Natural killer cell (primary cell): ENCODE measurements at places on chromosomes 6 and 20.

DNA sequence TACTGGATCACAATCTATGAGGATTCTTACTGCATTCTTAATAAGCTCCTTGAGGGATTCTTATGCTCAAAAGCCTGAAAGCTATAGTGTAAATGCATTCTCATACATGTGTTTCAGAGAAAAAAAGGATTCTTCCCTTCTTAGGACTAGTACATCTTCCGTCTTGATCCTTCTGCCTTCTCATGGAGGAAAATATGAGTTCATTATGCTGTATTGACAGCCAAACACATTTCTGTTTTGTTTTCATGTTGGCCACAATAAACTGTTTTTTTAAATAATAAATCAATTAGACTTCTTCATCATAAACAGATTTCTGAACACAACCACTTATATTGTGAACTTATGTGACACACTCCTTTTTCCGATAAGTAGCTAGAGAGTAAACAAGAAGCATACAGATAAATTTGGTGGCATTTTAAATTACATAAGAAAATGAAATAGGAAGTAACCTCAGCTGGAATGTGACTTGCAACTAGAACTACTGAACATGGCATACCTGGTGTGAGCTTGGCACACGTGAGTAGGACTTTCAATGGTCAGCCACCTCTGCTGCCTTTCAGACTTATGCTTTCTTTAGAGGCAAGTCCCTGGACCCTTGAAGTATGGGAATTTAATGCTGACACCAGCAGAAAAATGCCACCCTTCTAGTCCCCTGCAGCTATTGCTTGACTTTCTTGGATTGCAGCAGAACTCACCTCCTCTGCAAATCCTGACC, 350.4 kb downstream of the BCKDHB start:
- DNase-seq: no peak

DNA sequence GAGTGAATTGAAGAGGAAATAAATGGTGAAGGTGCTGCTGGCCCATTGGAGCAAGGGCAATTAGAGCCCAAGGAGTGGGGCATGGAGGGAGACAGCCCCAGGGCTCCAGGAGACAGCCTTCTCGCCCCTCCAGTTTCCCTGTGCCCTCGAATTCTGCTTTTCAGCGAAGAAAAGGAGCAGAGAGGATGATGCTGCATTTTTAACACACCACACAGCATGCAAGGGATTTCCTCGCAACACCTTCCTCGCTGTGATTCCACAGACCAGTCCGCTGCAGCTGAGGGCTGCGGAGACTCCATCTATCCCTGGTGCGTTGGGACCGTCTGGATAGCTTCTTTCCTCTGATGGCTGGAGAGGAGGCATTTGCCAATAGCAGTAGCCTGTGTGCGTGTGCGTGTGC, 41.7 kb downstream of the PTCHD4 start:
- DNase-seq: no peak

GRCh38 chr6:148580442-148580841, 166.4 kb upstream of the UST start:
- DNase-seq: no peak

- DNase-seq: no peak
Measured at GRCh38 chr6:64034910-64035655, 399.5 kb downstream of the PHF3 start.

DNA sequence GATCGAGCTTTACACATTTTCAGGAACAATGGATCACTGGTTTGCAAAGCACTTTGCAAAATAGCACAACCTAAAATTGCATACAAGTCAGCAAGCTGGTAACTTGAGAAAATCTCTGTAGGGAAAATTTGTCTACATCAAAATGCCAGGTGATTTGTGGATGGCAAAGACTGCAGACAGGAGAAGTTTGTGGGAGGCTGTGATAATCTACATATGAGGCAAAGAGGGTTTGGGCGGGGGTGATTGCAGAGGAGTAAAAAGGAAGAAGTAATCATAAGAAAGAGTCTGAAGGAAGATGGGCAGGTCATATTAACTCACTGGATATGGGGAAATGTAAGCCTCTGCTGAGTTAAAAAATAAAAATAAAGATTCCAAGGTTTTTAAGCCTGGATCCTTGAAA, 166.3 kb upstream of the STXBP5 start:
- no peak for DNase-seq

DNA sequence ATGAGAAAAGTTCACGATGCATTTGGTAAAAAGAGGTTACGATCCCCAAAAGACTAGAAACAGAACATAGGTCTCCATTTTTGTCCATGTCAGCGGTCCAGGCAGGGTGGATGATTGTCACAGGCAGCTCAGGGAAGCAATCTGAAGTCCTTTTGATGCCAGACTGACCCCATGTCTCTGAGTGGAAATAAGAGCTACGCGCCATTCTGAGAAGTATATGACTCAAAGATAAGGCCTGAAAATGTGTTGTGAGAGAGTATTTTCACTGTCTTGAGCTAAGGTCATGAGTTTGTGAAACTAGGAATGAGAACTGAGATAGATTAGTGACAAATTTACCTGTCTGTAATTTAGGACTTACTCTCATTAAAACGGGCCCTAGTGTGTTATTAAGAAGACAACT, 69.5 kb downstream of the LYRM4 start:
- DNase-seq: no peak

GRCh38 chr6:94501516-94501915, 1075.8 kb upstream of the MANEA start:
- DNase-seq: no peak

DNA sequence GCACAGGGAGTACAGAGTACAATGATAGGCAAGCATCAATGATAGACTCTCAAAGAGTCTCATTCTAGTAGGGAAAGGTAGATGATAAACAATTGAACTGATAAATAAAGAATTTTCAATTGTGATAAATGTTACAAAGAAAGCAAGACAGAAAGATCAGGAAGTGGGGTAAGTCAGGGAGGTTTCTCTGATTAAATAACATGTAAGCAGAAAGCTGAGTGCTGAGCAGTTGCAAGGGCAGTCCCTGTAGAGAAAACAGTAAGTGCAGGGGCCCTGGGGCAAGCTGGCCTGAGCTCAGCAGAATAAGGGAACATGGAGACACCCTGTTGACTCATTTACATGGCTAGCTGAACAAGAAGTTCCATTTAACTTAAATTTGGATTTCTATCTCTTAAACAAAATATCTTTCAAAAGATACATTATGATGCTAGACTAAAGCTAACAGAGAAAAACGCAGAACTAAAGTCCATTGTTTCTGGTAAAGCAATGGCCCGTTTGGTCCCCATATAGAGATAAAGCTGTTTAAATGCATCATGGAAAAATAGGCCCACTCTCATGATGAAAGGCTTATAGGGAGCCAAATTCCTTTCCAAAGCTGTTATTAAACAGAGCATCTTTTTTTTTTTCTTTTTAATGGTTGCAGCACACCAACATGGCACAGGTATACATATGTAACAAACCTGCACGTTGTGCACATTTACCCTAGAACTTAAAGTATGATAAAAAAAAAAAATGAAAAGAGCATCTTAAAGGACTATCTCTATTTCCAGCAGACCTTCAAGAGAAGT, 5.3 kb upstream of the TNFAIP3 start:
- no peak for DNase-seq

- no peak for DNase-seq
Measured at GRCh38 chr20:1390581-1391403, 2.1 kb downstream of the FKBP1A start.

DNA sequence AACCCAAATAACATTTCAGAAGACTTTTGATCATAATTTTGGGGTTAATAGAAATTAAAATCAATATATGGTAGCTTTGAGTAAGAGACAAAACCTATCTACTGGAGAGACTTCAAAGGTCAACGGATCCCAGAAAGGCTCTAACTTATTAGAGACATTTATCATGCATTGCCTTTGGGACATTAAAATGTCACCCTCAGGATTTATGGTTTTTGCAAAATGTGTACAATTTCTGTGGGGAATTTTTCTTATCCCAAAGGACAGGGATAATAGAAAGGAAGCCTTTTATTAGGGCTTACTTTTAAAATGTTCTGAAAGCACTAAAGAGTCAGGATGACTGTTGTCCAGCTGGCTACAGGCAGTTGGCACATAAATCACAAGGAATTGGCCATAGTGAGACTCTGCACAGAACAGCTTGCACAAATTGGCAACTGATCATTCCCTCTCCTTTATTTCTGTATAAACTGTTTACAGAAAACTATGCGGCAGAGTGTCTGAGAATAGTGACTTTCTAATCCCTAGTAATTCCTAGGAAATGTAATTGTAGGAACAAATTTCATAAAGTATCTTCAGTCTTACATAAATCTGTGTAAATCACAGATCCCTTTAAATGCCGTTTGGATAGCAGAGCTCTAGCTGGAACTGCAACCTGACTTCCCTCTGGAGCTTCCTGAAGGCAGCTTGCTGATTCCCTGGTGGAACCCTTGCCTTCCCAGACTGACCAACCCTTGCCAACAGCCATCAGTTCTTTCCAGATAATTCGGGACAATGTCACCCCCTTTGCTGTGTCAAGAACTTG, 201.1 kb upstream of the PREP start:
- DNase-seq: no peak

GRCh38 chr6:155708100-155708499, 252.5 kb upstream of the NOX3 start:
- no peak for DNase-seq

DNA sequence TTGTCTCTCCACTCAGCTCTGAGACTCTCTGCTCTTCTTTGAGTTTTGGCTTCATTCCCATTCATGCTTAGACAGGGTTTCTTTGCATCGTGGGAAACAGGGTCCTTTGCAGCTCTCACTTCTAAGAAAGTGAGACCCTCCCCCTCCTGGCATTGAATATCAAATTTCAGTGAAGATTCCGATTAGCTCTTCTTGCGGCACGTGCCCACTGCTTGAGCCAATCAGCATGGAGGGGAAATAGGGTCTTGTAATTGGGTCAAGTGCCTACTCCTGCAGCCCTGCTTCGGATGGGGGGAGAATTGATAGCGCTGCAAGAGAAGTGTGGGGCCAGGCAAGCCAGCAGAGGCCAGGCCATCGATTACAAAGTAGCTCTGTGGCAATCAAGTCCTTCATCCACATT, 69.6 kb downstream of the TFAP2C start:
- no peak for DNase-seq

DNA sequence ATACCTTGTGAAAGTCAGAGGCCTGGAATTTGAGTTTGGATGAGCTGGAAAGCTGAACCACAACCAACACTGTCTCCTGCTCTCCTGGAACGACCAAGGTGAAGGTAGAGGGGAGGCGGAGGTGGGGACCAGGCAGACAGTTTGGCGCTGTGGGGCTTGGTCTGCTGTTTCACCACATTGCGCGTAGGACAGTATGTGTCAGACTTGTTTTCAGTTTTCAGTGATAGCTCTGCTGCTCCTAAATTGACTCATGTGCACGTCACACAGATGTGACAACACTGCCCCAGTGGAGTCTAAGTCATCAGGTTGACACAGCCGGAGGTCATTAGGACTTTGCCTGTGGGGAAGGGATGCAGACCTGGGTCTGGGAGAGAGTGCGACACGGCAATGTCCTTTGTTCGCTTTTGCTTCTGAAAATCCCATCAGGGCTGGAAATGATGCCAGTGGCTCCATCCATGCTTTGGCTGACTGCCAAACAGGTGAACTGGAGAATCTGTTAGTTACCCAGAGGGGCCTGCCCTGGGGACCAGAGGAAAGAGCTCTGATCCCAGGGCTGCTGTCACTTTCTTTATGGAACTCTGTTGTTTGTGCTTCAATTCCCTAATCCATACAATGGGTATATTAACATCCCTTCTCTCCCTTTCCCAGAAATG, 255.5 kb downstream of the CDC5L start:
- no peak for DNase-seq

- no peak for DNase-seq
Measured at GRCh38 chr6:8110725-8111124, 8.4 kb upstream of the EEF1E1 start.

GRCh38 chr20:58721951-58722778, 29.6 kb downstream of the NPEPL1 start:
- no peak for DNase-seq

- DNase-seq: no peak
Measured at GRCh38 chr20:4086771-4087687, 71.7 kb upstream of the RNF24 start.

- DNase-seq: no peak
Measured at GRCh38 chr6:144468709-144469108, 183.6 kb downstream of the UTRN start.

DNA sequence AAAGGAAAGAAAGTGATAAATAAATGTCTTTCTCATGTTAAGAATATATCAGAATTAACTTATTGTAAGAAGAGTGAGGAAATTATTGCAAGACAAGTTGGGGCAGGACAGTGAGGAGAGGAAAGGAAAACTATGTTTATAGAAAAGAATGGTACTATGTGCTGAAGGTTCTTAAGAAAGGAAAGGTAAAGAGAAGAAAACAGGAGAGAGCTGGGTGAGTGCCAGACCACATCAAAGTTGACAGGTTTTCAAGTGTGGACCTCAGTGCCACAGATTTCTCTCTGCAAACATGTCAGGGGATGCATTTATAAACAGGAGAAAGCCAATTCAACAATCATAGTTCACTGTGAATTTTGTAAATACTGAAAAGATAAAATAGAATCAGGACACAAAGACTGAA, 439.2 kb downstream of the PKHD1 start:
- DNase-seq: no peak

DNA sequence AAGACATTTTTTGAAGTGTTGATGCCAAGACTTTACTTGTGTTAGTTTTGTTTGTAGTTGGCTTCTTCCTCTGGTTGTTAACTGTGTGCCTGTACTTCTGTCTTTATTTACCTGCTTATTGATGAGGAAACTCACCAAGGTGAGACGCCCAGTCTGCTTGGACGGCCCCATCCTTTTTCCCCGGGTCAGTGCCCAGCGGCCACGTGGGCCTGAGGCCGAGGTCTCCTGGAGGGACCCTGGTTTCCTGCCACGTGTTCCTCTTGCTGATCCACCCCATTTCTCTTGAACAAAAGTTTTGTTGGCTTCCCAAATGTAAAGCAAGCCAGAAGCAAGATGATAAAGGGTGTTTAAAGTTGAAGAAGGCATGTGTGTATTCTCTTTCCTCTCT, 24.8 kb downstream of the DUSP22 start:
- DNase-seq: no peak

GRCh38 chr6:71582820-71583219, 294.2 kb downstream of the OGFRL1 start:
- DNase-seq: no peak

- DNase-seq: no peak
Measured at GRCh38 chr6:98946266-98946878, 1.4 kb downstream of the FBXL4 start.

GRCh38 chr6:16901782-16902181, 140.5 kb upstream of the ATXN1 start:
- DNase-seq: no peak

GRCh38 chr6:33277663-33278391, 904 bp downstream of the B3GALT4 start:
- peak; percentile 60 for DNase-seq

- DNase-seq: no peak
Measured at GRCh38 chr6:30340589-30341054, 4.3 kb upstream of the RPP21 start.

DNA sequence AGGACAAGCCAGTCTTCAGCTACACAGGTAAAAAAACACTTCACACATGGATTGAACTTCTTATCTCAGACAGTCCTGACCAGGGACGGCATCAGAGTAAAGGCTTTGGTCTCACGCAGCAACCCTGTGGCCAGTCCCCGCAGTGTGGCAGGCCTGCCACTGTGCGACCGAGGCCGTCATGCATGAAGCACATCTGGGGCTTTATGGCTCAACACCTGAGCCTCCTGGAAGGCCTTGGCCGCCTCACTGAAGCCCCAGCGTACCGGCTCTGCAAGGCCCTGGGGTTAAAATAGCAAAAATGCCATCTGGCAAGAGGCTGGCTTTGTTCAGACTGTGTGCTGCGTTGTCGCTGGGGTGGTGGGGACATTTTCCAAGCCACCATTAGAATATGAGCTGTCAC, 32.8 kb downstream of the TBC1D7 start:
- DNase-seq: no peak
